ENCODE measurements at places on chromosomes 2 and 18.
A peak's percentile ranks its signal among the peaks of the same experiment; 100 is the strongest.

DNA sequence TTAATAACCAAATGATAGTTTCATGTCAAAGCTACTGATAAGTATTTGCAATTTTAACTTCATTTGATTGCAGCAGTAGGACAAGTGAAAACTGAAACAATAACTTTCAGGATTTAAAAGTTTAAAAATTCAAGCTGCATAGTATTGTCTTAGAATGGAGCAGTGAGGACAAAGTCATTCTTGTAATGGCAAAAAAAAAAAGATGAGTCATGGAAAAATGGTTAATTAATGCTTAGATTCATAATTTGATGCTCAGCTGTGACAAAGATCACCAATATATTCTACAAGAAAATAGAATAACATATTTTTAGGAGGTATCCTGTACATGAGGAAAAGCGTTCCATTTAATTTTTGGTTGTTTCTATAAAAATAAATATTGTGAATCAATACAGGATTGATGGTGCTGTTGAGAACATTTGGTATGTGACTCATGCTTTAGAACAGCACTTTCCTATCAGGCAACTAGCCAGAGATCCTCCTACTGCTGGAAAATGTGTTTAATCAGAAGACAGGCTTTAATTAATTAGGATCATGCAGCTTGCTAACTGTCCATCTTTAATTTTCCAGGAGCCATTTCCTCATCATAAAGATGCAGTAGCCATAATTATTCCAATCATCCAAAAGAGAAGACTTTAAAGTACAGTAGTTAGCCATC is 239.0 kb upstream of the MMADHC start:
- no peak for DNase-seq

DNA sequence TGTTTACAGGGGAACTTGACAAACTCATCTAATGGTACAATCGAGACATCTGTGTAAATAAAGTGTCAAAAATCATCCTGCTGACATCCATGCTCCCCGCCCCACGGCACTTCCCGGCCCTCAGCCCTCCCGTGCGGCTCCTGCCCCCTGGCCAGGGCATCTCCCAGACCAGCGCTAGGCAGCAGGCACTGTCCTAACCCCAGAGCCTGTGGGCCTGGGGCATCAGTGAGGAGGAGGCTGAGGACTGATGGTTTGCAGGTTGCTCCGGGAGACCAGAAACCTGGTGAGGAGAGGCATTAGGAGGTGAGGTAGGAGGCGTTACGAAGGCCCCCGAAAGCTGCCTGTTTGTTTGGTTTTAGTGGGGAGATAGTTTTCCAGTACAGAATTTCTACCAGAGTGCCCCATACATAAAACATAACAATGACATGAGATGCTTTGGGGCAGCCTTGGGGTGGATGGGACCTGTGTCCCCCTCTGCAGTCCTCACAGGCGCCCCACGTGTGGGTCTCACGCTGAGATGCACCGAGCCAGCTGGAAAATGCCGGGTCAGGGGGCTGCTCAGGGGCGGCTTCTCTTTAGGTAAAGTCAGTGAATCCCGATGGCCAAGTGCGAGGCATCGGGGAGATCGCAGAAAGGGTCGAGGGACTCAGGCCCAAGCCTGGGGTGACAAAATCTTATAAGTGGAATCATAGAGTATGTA is 114.2 kb downstream of the RTP5 start:
- no peak for DNase-seq

- no peak for DNase-seq
Measured at GRCh38 chr2:171181064-171182049, 20.7 kb upstream of the TLK1 start.

GRCh38 chr2:27795093-27795834 is 23.7 kb downstream of the MRPL33 start:
- DNase-seq, result no peak

- DNase-seq, result no peak
Measured at GRCh38 chr2:206557321-206557720, 85.0 kb upstream of the FAM237A start.

GRCh38 chr2:5914811-5915611 is 222.8 kb downstream of the SOX11 start:
- no peak for DNase-seq

DNA sequence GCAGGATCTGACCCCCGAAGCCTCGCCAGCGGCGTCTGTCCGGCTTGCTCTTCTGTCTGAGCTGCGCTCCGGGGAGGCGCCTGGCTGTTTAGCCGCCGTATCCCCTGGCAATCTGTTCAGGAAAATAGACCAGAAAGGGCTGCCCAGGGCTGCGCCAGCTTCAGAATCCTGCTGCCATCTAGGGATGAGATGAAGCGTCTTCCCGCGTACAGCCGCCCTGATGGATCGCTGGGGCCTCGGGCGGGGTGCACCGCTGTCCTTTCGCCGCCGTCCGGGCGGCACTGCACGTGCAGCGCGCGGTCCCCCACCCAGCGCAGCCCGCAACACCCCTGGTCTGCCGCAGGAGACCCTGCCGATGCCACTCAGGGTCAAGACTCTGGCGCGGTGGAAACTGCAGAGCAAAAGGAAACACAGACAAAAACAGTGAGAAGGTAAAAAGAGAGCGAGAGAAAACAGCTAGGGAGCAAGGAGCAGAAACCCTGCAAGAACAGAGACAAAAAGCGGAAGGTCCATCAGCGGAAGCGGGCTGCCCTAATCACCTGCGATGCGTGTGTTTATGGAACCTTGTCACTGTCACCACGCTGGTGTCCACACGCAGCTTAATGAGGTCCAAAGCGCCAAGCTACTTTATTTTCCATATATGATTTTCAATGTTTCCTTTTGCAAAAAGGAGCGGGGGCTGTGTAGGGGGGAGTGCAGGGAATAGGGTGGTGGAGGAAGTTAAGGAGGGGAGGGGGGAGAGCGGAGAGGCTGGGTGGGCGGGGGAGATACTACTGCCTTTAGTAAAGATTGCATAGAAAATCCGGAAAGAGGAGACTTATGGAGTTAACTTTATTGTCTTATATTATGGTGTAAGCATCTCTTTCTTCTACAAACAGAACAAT is 2113.3 kb upstream of the PIK3C3 start:
- DNase-seq, result peak; percentile 4

DNA sequence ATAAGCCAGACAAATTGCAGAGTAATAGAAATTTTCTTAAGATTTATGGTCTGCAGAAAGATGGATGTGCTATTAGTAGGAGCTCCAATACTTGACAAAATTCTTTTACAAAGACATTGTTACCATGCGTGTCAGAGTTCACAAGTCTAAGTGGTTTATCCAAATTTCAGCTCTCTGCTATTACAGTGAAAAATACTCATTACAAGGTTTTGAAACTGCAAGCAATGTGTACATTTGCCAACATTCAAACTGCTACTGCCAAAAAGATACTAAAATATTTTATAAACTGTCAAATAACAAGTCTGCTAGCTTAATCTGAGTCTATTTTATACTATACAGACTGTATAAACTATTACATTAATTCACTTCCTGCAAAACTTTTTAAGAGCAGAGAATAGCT is 1341.5 kb upstream of the ACVR2A start:
- DNase-seq, result no peak

- DNase-seq, result no peak
Measured at GRCh38 chr2:196274387-196274809, 103.0 kb upstream of the STK17B start.

DNA sequence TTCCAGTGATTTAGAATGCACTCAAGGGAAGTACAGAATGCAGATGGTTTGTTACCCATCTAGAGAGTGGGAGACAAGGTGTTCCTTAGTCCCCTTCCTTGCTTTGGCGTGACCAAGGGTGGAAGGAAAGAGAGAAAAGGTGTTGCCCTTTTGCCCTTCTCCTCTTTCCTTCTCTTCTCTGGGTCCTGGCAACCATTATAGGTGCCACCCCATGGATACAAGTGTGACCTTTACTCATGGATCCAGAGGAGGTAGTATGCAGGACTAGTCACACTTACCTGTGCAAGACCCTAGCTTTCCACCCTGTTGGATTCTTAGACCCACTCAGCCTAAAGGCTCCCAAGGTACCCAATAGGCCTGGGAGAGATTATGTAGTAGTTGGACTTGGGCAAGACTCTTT is 11.6 kb upstream of the RBFA start:
- DNase-seq, result no peak

DNA sequence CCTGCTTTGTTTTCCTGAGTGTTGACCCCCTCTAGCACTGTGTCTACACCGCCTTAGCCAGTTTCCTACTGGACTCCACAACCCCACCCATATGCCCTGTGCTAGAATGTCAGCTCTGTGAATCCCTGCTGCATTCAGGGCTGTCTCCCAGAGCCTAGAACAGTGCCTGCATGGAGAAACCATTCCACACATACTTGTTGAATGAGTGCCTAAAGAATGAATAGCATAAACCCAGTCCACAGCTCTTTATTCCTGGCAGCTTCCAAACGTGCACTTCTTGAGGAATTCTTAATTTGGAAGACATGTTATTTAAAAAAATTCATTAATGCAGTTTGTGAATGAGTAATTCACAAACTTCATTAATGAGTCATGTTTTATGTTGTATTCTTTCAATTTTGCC is 6.5 kb upstream of the NAPG start:
- DNase-seq, result no peak

GRCh38 chr2:36246320-36246990 is 109.1 kb upstream of the CRIM1 start:
- DNase-seq, result no peak

- DNase-seq, result no peak
Measured at GRCh38 chr2:102142829-102143449, 393 bp downstream of the IL1R1 start.

DNA sequence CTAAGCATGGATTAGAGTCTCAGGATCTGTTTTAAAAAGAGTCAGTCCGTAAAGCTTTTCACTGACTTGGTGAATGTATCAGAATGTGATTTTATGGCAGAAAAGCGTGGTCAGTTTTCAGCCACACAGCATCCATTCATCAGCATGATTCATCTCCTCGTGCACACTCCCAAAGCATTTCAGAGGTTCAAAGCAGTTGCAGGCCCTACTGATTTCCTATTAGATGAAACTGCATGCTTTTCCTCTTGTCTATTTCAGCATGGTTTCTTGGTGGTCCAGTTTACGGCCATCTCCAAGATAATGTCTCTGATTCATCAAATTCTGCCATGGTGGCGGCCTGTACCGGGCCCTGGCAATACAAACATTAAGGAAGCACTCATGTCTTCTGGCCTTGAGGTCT is 4.8 kb upstream of the PARD6G start:
- no peak for DNase-seq

DNA sequence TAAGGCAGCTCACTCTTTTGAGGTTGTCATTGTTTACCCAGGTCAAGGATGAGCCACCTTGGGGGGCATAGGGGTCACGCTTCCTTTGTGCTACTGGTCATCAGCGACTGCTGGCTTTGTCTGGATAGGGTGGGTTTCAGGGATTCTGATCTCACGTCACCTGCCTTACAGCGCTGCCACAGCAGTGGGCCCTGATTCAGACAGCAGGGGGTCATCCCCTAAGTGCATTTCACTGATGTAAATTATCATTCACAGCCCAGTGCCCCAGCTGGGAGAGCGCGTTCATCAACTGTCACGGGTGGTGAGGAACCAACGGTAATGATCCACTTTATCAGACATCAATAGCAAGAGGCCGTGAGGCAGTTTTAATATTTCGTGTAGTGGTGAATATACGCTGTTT is 291.2 kb downstream of the NEDD4L start:
- no peak for DNase-seq
